AG04449 (cell line): ENCODE measurements at places on chromosomes 1 and 21.

- no peak for DNase-seq
Observed at GRCh38 chr1:63758791-63759190, 15.0 kb upstream of the ROR1 start.

DNA sequence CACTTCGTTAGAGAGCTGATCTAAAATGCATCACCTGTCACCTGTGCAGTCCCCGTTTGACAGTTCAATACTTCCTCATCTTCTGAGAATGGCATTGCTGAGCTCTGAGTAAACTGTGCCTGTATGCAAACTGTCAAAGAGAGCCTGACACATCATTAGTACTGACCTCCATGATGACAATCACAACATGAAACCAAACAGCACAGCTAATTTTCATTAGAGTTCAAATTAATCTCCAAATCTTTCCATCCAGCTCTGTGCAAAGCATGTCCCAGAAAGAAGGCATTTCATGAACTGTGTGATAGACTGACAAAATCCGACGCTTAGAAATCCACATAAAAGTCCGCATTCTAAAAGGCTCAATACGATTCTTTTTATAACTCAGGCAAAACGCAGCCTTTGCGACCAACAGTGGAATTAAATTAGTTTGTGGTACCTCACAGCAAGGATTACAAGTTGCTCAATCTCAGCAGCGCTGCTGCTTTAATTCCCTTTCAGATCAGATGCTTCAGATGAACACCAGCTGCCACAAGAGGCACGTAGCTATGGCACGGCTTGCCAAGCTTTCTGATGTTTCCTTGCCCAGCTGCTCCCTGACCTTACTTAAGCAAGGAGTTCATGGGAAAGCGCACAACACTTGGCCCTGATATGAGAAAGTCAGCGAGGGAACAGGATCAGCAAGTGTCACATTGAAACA lies 765.5 kb upstream of the PRMT6 start:
- no peak for DNase-seq

GRCh38 chr1:66598670-66599069 lies 64.7 kb downstream of the SGIP1 start:
- peak; percentile 59 for DNase-seq

- no peak for DNase-seq
Observed at GRCh38 chr1:211638246-211638645, 37.2 kb downstream of the NEK2 start.

- DNase-seq: no peak
Observed at GRCh38 chr1:181482521-181483284, 614 bp upstream of the CACNA1E start.

DNA sequence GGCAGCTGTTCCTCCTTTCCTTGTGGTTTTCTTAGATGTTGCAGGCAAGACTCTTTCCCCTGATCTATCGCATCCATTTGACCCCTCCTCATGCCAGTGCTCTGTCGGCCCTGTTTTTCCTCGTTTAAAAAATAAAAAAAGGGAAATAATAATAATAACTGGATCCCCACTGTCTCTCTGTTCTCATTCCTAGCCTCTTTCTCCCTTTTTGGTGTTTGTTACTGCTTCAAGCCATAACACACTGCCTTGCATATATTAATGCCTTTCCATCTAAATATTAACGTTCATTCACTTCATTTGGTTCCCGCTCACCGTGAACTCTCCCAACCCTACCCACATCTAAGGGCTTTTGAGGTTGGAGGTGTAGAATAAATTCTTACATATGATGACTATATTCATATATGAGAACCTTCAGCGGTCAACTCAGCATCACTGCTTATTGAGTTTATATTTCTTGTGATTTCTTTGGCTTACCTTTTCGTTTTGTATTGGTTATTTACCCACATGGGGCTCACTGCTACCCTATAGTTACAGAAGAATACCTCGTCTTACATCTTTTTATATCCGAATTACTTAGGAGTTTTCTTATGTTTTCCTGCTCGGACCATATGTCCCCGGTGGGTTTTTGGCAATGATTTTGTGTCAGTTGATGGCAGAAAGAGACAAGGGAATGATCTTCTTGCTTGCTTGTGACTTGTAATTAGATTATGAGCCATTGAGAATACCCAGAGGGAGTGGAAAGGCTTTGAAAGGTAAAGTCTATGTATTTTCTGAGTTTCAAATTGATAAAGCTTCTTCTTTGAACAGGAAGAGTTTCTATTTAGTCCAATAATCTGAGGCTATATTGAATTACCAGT lies 805 bp downstream of the ATG4C start:
- DNase-seq: no peak

GRCh38 chr1:175742790-175743459 lies 470 bp downstream of the TNR start:
- DNase-seq: no peak

GRCh38 chr1:115299266-115299665 lies 38.8 kb downstream of the NGF start:
- no peak for DNase-seq

DNA sequence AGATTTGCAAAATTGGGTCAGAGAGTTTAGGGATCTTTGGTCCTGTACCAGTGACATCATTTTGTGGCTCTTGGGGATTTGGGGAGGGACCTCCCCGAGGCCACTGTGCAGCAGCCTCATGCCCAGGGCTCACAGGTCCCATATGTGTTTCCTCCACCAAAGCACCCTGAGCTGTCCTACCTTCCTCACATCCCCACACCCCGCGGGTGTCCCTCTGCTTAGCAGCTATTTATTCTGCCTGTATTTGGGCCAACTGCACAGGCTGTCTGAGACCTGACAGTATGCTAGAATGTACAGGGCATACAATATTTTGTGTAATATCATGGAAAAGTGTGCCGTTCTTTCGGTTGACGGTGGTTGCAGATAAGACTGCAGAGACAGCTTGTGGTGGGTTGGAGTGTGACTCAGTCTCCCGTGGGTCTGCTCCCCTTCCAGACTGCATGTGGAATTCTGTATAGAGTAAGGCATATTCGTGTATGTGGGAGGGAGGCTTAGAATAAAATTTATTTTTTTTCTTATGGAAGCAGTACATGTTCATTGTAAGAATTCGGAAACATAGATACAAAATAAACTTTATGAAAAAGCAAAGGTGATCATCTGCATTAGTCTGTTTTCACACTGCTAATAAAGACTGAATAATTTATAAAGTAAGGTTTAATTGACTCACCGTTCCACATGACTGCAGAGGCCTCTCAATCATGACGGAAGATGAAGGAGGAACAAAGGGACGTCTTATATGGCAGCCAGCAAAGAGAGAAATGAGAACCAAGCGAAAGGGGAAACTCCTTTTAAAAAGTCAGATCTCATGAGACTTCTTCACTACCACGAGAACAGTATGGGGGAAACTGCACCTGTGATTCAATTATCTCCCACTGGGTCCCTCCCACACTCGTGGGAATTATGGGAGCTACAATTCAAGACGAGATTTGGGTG lies 84.4 kb downstream of the ADARB1 start:
- DNase-seq: no peak

DNA sequence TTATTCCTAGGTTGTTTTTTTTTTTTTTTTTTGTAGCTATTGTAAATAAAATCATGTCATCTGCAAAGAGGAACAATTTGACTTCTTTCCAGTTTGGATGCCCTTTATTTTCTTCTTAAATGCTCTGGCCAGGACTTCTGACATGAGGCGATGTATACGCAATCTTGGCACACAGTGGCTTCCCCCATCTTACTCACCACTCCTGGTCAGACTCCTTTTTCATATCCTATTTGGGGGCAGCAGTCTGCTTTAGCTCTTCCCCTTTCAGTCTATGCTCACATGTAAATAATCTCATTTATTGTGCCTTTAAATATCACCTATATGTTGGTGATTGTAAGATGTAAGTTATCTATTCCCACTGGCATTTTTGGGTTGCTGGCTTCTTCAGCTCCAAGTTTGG lies 56.1 kb downstream of the SLAMF6 start:
- DNase-seq: no peak

DNA sequence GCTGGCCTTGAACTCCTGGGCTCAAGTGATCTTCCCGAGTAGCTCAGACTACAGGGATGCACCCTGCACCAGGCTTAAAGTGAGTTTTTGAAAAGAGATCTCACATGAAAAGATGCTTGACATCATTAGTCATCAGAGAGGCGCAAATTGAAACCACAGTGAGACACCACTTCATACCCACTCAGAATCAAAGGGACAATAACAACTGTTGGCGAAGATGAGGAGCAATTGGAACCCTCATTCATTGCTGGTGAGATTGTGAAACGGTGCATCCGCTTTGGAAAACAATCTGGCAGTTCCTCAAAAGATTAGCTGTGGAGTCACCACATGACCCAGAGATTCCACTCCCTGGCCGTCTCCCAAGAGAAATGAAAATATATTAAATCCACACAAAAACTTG lies 122.3 kb downstream of the PGBD5 start:
- DNase-seq: no peak

- no peak for DNase-seq
Observed at GRCh38 chr1:92095874-92096273, 15.7 kb downstream of the BTBD8 start.

- DNase-seq: peak; percentile 69
Observed at GRCh38 chr1:67840449-67840848, 7.2 kb upstream of the GNG12 start.

DNA sequence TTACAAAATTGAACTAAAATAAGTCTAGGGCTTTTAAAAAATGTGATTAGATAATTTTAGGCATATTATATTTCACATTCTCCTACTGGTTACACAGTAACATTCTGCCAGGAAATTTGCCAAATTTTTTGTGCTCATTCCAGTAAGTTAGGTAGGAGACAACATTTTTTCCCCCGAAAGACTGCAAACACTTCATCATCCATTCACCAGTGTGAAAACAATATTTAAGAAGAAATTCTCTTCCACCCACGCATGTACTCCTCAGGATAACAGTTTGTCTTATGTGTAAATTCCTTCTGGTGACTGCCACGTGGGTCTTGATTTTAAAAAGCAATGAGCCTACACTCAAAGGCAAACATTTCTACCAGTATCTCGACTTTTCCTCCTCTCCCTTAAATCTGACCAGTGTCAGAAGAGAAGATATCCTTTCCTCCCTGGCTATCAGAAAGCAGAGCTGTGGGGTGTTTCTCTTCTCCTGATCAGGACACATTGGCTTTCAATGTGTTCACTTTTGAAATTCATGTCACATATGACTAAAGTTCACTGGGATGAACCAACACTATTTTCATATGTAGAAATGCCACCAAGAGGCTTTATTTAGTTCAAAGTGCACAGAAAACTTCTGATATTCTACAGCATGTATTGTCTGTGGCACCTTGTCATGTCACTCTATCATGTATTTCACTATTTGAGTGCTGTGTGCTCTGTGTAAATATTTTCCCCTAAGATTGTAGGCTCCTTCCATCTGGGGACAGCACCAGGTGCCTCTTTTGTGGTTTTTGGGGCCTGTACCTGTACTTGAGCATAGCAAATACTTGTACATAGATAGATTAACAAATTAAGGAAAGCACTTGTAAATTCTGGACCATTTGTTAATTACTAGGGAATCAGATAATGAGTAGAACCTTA lies 38.6 kb downstream of the LHX9 start:
- DNase-seq: peak; percentile 71

- DNase-seq: no peak
Observed at GRCh38 chr1:55276671-55277376, 61.7 kb upstream of the USP24 start.

GRCh38 chr1:161009602-161010211 lies 11.2 kb downstream of the F11R start:
- no peak for DNase-seq

- DNase-seq: no peak
Observed at GRCh38 chr1:153444078-153444477, 16.4 kb downstream of the S100A7 start.

GRCh38 chr1:230641346-230641745 lies 935 bp upstream of the COG2 start:
- no peak for DNase-seq

- DNase-seq: no peak
Observed at GRCh38 chr1:61255358-61255703, 173.0 kb downstream of the NFIA start.

GRCh38 chr1:905071-905749 lies 18.5 kb upstream of the SAMD11 start:
- no peak for DNase-seq

DNA sequence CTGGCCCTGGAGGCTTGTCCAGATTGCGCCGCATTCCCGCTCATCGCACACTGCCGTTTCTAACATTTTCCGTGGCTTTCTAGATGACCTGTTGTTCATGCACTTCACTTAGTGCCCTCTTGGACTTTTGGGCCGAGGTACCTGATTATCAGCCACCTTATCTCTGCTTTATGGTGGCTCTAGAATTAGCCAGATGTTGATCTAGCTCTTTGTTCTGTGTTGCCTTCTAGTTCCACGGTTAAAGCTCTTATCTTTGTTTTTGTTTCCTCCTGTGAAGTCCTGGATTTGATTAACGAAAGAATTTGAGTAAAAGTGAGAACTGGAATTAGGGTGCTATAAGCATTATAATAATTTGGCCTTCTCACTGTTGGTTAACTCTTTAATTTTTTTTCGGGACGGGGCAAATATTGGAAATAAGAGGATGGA lies 945 bp downstream of the RNPEP start:
- DNase-seq: no peak

DNA sequence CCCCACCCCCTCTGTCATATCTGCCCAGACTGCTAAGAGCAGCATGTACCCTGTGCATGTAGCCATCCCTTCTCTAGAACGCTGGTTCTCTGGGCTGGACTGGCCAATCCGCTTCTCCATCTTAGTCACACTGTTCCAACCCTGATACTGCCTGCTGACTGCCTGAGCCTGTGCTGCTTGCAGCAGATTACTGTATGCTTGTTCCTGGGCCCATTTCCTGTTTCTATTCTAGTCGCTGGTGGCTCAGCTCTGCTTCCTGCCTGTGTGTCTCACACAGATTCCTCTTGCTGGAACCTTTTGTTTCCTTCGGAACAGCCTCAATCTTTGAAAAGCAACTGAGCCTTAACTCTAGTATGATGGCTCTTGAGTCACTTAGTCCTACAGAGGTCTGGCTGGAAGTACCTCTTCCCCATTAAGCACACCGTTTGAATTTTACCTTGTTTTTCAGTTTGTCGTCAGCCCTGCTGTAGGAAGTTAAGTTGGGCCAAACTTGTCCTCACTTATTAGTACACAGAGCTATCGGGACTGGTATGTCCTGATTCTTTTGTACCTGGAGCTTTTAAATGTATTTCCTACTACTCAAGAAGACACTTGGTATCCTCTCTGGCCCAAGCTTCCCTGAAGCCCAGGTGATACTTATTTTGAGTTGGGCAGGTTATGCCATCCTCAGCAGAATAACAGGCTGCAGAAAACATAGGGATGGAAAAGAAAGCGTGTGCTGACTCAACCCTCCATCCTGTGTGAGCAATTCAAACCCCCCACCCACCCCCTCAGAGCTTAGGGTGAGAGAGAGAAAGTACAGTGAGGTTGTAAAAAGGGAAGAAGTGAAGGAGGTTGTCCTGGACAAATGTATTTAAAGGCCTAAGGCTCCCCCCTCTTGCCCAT lies 43.4 kb upstream of the PIGV start:
- no peak for DNase-seq

GRCh38 chr1:175062858-175063257 lies 4.8 kb upstream of the TNN start:
- DNase-seq: no peak

DNA sequence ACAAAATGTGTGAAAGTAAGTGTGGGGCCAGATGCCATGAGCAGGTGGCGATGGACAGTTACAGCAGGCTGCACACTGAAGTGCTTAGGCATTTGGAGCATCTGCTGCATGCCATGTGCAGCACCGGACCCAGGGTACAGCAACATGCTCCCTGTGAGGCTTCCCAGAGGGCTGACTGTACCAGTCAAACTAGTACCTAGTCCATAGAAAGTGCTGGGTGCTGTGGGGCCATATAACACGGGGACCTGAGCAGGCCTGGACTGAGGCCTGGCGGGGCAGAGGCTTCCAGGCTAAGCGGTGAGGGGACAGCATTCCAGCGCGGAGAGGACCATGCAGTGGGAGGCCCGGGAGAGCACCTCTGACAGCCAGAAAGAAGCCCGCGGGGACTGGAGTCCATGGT lies 29.9 kb upstream of the PKP1 start:
- DNase-seq: no peak
